ENCODE measurements at places on chromosomes 13 and 19.

- DNase-seq, result no peak
These were observed 217.8 kb downstream of the LHFPL6 start for GRCh38 chr13:39385154-39385553.

DNA sequence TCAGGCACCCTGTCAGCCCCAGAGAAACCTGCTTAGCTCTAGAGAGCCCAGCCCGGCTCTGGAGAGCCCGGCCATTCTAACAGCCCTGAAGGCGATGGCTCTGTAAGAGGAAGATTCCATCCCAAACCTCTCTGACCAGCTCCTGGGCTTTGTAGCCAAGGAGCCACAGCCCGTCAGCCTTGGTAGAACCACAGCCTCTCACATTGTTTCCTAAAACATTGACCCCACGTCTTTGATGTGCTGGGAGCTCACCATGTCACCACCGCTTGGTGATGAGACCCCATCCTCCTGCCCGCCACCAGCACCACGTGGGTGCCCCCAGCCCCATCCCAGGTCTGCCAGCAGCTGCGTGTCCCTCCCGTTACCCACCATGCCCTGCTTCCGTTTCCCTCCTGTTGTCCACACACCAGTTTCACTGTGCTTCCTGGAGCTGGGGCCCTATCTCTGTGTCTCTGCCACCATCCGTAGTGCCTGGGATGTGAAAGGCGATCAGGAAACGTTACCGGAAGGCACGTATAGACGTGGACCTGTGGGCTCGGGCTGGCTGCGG lies 94.2 kb upstream of the MCF2L start:
- DNase-seq, result no peak

- no peak for DNase-seq
These were observed 41.0 kb downstream of the HS6ST3 start for GRCh38 chr13:96130818-96131340.

GRCh38 chr19:50377051-50377461 lies 799 bp downstream of the NR1H2 start:
- no peak for DNase-seq

- no peak for DNase-seq
These were observed 13.1 kb downstream of the IRS2 start for GRCh38 chr13:109773276-109773675.

- DNase-seq, result peak; percentile 51
These were observed 63.4 kb upstream of the TNFRSF19 start for GRCh38 chr13:23506807-23507291.

DNA sequence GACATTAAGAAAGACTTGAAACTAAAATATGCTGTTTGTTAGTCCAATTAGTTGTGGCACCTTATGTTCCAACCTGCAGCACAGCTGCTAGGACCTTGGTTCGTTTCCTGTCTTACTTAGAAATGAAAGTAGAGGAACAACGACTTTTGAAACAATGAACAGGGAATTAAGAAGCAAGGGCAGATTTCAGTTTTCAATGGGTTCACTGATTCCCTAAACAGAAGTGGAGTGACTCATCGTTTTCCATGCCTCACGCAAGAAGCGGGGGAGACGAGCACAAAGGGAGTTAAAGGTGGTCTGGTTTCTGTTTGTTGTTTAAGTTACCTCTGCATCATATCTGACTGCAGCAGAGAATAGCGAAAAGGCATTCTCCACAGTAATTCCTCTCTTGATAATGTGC lies 44.8 kb downstream of the PHF11 start:
- no peak for DNase-seq

- no peak for DNase-seq
These were observed 155.5 kb upstream of the VSTM2B start for GRCh38 chr19:29370276-29370675.

DNA sequence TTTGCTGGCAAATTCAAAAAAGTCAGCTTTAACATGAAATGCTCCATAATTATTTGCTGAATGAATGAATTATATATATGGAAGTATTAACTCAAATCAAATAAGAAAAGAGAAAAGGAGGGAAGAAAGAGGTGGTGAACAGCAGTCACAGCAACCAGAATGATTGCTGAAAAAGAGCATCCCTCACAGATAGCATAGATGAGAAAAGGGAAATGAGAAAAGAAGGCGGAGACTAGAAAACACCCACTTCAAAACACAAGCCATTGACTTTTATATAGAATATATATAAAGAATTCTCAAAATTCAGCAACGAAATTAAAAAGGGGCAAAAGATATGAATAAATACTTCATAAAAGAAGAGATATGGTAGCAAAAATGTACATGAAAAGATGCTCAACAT lies 75.2 kb downstream of the CAB39L start:
- no peak for DNase-seq

- no peak for DNase-seq
These were observed 6.6 kb downstream of the ANKRD10 start for GRCh38 chr13:110907951-110908898.

- no peak for DNase-seq
These were observed 18.0 kb upstream of the CD70 start for GRCh38 chr19:6608940-6609339.

DNA sequence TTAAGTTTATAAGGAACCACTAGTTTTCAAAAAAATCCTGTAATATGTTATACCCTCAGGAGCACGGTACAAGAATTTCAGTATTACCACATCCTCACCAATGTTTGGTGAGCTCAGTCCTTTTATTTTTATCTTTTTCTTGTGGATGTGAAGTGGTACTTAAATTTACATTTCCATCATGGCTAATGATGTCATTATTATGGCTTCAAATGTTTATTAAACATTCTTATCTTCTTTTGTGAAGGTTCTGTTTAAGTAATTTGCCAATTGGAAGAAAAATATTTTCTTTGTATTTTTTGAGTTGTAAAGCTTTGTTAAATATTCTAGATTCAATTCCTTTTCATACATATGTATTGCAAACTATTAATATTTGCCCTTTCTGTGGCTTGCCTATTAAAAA lies 291.0 kb downstream of the ENOX1 start:
- no peak for DNase-seq

GRCh38 chr13:34765446-34766180 lies 176.5 kb upstream of the NBEA start:
- DNase-seq, result no peak

DNA sequence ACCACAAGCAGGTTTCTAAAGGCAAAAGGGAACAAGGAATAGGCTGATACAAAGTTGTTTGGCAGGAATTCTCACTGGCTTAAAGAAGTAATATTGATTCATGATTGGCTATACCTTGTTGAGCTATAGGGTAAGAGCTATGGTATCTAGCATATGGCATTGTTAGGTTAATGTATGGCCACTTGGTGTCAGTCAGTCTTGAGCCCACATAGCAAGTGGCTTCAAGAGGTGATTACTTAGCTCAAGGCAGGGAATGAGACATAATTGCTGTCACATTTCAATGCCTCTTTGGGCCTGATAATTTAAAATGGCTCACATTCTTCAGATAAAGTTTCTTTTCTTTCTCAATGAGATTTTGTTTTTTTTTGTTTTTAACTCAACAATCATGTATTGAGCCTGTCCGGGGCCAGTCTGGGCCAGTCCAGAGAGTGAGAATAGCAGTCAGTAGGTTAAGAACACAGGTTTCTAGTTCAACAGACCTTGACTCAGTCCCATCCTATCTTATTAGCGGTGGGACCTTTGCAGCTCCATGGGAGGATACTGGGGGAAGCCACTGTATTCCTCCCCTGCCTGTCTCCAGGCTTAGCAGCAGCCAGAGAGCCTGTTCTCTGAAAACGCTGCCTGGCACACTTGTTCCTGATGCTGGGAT lies 45.8 kb upstream of the RCBTB2 start:
- no peak for DNase-seq

DNA sequence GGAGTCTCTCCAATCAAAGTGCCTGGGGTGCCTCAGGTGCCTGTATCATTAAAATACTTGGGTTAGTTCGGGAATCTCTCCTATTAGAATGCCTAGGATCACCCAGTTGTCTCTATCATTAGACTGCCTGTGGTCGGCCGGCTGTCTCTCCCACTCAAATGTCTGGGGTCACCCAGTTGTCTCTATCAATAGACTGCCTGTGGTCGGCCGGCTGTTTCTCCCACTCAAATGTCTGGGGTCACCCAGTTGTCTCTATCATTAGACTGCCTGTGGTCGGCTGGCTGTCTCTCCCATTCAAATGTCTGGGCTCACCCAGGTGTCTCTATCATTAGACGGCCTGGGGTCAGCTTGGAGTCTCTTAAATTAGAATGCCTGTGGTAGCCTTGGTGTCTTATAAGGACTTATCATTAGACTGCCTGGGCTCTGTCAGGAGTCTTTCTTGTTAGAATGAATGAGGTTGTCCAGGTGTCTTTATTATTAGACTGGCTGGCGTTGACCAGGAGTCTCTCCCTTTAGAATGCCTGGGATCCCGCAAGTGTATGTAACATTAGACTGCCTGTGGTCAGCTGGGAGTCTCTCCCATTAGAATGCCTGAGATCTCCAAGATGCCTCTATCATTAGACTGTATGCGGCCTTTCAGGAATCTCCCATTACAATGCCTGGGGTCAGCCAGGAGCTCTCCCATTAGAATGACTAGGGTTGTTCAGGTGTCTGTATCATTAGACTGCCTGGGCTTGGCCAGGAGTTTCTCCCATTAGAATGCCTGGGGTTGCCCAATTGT lies 1555.5 kb downstream of the UQCRFS1 start:
- no peak for DNase-seq

DNA sequence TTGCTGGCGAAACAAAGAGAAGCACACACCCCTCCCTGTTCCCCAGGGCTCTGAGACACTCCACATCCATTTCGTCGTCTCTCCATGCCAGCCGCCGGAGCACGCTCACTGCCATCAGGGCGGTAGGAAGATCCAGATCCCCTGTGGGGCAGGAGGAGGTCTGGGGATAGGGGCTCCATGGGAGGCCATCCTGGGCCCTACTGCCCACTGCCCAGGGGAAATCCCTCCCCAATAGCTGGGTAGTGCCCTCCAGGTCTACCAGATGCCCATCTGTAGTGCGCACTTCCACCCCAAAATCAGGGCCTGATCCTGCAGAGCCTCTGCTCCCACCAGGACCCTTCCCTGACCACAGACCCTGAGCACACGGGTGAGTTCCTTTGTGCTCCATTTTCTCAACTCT lies 80.3 kb downstream of the EFNB2 start:
- no peak for DNase-seq

DNA sequence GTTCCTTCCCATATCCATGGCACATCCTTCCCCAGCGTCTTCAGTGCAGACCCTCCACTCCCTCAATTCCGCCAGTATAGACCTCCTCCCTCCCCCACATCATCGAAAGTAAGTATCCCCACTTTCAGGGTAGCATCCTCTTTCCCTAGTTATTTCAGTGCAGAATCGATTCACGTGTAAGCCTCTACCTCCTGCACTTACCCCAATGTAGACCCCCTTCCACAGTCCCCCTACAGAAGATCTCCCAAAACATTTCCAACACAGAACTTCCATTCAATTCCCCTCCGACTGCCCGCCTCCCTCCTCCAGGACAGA lies 664 bp downstream of the IRF3 start:
- DNase-seq, result no peak

DNA sequence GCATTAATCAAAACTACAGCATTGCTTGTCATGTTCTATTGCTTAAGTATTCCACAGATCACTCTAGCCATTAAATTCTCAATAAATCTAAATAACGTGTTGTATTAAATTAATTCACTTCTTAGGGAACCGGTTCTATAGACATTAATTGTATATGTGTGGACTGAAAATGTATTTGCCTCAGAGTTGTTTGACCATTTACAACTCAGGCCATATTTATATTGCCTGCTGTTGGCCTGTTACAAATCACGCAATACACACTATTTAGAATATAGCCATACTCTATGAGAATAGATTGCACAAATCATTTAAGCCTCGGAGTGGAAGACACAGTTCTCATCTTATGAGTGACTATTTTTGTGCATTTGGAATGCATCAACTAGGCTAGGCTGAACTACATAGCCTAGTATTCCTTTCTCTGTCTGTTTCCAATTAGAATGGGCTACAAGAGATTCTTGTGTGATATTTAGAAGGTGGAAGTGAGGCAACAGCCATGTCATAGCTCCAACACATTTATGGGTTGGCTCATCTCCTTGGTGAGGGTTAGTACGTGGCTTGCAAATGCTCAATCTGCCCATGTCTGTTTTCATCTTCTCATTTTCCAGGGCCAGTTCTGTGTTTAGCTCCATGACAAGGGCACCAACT lies 1116.1 kb downstream of the PCDH9 start:
- no peak for DNase-seq

- DNase-seq, result no peak
These were observed 1369.8 kb downstream of the PCDH9 start for GRCh38 chr13:65860306-65860705.

GRCh38 chr13:43309311-43309710 lies 285.9 kb downstream of the DNAJC15 start:
- no peak for DNase-seq

- no peak for DNase-seq
These were observed 91.9 kb downstream of the SLAIN1 start for GRCh38 chr13:77789376-77789775.

GRCh38 chr13:59274958-59275727 lies 888.6 kb downstream of the DIAPH3 start:
- no peak for DNase-seq

DNA sequence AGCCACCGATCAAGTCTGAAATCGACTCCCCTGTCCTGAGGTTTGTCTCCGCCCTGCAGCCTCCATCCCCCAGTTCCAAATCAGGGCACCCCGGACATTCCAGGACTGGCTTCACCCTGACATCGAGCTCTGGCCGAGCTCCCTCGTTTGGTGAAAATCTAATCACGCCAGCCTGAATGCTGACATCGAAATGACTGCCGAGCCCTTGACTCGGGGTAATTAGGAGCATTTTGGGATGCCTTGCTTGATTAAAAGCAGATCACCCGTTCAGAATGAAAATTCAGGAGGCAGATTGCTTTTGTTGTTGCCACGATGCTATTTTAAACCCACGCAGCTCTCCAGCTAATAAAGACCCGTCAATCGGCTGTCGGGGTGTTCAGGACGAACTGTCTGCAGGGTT lies 34.3 kb downstream of the ZNRF4 start:
- DNase-seq, result no peak

DNA sequence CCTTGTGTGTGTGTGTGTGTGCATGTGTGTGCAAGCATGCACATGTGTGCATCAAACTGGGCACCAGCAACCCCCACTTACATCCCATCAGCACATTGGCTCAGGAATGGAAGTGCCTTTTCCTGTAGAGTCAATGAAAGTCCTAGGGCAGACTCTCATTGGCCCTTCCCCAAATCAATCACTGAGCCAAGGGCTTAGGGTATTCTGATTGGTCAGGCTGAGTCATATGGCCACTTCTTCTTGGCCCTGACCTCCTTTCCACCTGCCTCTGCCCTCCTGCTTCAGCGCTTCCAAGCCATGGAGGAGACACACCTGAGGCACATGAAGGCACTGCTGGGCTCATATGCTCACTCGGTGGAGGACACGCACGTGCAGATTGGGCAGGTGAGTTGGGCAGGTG lies 20.9 kb downstream of the FCHO1 start:
- no peak for DNase-seq

DNA sequence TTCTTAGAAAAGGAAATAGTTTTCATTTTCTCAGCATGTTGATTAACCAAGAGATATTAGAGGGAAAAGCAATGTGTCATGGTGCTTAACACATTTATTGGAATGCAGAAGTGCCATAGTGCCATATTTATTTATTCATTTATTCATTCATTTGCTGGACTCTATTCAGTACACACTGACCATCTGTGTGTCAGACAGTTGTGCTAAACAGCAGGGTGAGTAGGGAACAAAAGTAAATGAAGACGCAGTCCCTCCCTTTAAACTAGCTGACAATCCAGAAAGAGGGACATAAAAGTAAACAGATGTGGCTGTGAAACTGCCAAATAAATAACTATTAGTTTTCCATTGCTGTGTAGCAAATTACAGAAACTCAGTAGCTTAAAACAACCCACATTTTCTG lies 323.7 kb downstream of the MTUS2 start:
- DNase-seq, result no peak
